Astrocyte (in vitro differentiated cells and primary cell): ENCODE measurements at places on chromosomes 4 and X. TPM values are rescaled to one million over a fixed set of nuclear protein-coding genes. Genes with fewer than 3 reads are reported as not detected.

Gene PCDH10
- 9.1 and 12.5 TPM in 2 replicates for total RNA-seq

DNA sequence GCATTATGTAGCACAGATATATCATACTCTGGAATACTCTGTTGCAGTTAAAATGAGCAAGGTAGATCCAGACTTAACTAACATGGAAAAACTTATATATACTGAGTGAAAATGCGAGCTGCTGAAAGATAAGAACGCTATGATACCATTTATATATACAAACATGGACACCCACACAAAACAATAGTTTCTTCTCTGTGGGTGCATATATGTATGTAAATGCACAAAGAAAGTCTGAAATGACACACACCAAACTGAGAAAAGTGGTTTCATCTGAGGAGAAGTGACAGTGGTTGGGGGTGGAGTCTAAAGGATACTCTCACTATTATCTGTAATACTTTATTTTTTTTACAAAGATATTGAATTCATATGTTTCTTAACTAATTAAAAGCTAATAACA is 12.2 kb upstream of the FGF2 start:
- H3K36me3 ChIP-seq = no peaks in the 10 kb centered on the region
- no peaks in the 10 kb centered on the region for H3K27me3 ChIP-seq
- H3K4me1 ChIP-seq = no peaks in the 10 kb centered on the region

Gene TKTL2
- total RNA-seq = not detected in 2 replicates

DNA sequence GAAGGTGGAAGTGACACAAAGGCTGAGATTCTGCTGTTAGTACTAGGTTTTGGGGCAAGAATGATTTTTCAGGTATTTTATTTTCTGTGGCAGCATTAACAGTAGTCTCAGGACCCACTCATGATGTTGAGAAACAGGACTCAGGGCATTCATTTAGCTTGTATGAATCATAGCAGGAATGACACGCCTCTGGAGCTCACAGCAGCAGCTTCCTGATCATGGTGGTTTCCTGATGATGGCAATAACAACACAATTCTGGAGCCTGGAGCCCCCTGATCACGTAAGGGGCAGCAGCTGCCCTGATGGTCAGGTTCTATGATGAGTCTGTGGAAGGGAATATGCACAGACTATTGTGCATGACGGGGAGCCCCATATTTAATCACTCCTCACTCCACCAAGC is 47.0 kb downstream of the TASL start:
- no peak for DNase-seq
- H3K27ac ChIP-seq = no peak overlapping the region
- no peak overlapping the region for H3K4me3 ChIP-seq
- H3K27me3 ChIP-seq = no peaks in the 10 kb centered on the region
- no peaks in the 10 kb centered on the region for H3K4me1 ChIP-seq
- no peaks in the 10 kb centered on the region for H3K36me3 ChIP-seq

- no peak for DNase-seq
- no peak overlapping the region for H3K27ac ChIP-seq
- peaks cover 13% of the 10 kb centered on the region for H3K4me1 ChIP-seq
- no peak overlapping the region for H3K4me3 ChIP-seq
- H3K27me3 ChIP-seq = no peaks in the 10 kb centered on the region
- no peaks in the 10 kb centered on the region for H3K36me3 ChIP-seq
These were observed 37.8 kb downstream of the SH3KBP1 start for GRCh38 chrX:19849464-19850080.

GRCh38 chr4:33068539-33068938 is 2348.4 kb downstream of the PCDH7 start:
- no peaks in the 10 kb centered on the region for H3K27me3 ChIP-seq
- DNase-seq = no peak
- no peaks in the 10 kb centered on the region for H3K36me3 ChIP-seq
- no peak overlapping the region for H3K27ac ChIP-seq
- H3K4me3 ChIP-seq = no peak overlapping the region
- H3K4me1 ChIP-seq = peaks cover 11% of the 10 kb centered on the region

- no peak overlapping the region for H3K4me3 ChIP-seq
- H3K27me3 ChIP-seq = no peaks in the 10 kb centered on the region
- no peaks in the 10 kb centered on the region for H3K36me3 ChIP-seq
- no peaks in the 10 kb centered on the region for H3K4me1 ChIP-seq
These were observed 34.2 kb upstream of the SH3D19 start for GRCh38 chr4:151359576-151359975.

Gene USP17L15
- total RNA-seq = not detected in 2 replicates

Gene ARHGAP36
- total RNA-seq = not detected in 2 replicates

DNA sequence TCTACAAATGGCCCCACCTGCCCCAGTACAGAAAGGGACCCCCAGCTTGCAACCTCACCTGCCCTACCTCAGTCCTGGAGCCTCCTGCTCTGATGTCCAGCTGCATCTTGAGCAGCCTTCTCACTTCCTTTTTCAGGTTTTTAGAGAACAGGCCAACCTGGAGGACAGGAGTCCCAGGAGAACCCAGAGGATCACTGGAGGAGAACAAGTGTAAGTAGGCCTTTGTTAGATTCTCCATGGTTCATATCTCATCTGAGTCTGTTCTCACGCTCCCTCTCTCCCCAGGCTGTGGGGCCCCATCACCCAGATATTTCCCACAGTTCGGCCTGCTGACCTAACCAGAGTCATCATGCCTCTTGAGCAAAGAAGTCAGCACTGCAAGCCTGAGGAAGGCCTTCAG is 3.6 kb downstream of the MAGEA11 start:
- no peaks in the 10 kb centered on the region for H3K4me1 ChIP-seq
- H3K36me3 ChIP-seq = no peaks in the 10 kb centered on the region
- H3K4me3 ChIP-seq = no peak overlapping the region
- H3K27me3 ChIP-seq = no peaks in the 10 kb centered on the region
- DNase-seq = no peak

- no peaks in the 10 kb centered on the region for H3K36me3 ChIP-seq
- H3K27me3 ChIP-seq = no peaks in the 10 kb centered on the region
- no peaks in the 10 kb centered on the region for H3K4me1 ChIP-seq
- no peak overlapping the region for H3K27ac ChIP-seq
These were observed 15.6 kb downstream of the RBM41 start for GRCh38 chrX:107102980-107103379.

- peak overlapping the region; percentile 33 for H3K27ac ChIP-seq
- H3K4me3 ChIP-seq = peak overlapping the region; percentile 75
- H3K27me3 ChIP-seq = no peaks in the 10 kb centered on the region
- no peak for DNase-seq
These were observed 834 bp downstream of the NHS start for GRCh38 chrX:17375637-17376430.

GRCh38 chr4:184768296-184768695 is 34.4 kb upstream of the CENPU start:
- H3K4me3 ChIP-seq = no peak overlapping the region
- no peak for DNase-seq
- H3K27ac ChIP-seq = no peak overlapping the region
- no peaks in the 10 kb centered on the region for H3K4me1 ChIP-seq
- peaks cover under 1% of the 10 kb centered on the region for H3K36me3 ChIP-seq
